Suppressor macrophage treated with lipopolysaccharide for 1 hour (primary cell): ENCODE measurements at places on chromosomes 13 and 19.

DNA sequence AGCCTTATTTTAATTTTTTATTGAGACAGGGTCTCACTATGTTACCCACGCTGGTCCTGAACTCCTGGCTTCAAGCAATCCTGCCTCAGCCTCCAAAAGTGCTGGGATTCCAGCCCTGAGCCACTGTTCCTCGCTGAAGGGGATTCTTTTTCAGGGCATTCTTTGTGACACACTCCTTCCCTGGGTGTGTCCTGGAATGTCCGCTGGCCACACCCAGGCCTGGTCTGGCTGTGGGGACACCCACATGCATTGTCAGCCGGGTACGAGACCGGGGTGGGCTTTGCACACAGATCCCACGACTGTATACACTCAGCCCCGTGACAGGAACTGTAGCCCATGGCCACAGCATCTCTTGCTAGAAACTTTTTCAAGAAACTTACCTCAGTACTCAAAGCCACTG, 34.4 kb upstream of the GATAD2A start:
- DNase-seq = no peak

- peak; percentile 93 for DNase-seq
Measured at GRCh38 chr19:16106121-16106520, 5.6 kb upstream of the RAB8A start.

GRCh38 chr13:72527333-72527732, 200.1 kb downstream of the MZT1 start:
- no peak for DNase-seq

- peak; percentile 92 for DNase-seq
Measured at GRCh38 chr19:35352448-35353304, 5.0 kb downstream of the FFAR1 start.

GRCh38 chr13:110920038-110920437, 5.2 kb upstream of the ANKRD10 start:
- DNase-seq = peak; percentile 43

GRCh38 chr13:97342136-97342535, 91.8 kb upstream of the RAP2A start:
- DNase-seq = no peak
